Activated T-cell treated with anti-CD3 and anti-CD28 coated beads for 48 hours (primary cell): ENCODE measurements at places on chromosomes 12 and 14.

DNA sequence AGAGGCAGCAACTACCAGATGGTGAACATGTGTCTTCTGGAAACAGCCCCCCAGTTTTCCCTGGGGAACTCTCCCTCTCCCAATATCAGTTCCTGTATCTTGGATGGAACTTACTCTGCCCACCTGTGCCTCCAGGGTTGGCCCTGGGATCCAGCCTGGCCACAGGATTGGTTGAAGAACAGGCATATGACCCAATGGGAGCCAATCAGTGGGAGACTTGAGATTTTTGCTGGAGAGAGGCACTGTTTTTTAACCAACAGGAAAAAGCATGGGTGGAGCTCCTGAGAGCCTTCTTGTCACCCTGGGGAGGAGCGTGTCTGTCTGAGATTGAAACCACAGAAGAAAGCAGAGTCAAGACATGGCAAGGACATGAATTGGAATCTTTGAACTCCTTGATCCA lies 33.6 kb upstream of the COX6A1 start:
- no peak for DNase-seq

GRCh38 chr12:32277774-32278173 lies 121.6 kb upstream of the FGD4 start:
- no peak for DNase-seq

DNA sequence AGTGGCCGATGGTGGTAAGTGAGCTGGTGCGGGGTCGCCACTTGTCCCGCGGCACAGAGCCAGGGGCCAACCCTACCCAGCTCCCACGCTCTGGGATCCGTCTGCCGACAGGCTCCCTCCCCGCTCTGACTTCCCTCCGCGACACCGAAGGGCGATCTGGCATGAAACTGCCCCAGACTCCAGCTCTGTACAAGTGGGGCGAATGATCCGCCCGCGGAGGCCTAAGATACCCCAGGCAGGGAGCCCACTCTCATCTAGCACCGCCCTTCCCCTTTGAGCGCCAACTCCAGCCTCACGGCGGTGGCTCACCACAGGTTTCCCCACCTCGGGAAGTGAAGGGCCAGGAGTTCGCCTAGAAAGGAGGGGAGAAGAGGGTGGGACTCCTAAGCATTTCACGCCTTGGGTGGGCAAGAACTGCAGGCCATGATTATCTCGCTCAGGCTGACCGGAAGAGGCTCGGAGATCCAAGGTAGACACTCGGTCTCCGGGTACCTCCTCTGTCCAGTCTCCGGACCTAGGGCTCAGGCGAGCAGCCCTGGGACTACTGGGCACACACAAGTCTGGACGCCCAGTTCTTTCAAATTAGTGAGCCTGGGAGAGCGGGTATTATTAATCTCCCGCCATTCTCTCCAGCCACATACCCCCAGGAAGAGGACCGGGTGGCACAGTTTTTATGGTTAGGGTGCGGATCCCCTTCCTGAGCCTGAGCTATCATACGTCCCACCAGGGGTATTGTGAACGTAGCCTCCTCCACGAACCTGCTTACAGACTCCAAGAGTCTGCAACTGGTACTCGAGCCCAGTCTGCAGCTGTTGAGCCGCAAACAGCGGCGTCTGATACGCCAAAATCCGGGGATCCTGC lies 849 bp downstream of the WNT1 start:
- no peak for DNase-seq

DNA sequence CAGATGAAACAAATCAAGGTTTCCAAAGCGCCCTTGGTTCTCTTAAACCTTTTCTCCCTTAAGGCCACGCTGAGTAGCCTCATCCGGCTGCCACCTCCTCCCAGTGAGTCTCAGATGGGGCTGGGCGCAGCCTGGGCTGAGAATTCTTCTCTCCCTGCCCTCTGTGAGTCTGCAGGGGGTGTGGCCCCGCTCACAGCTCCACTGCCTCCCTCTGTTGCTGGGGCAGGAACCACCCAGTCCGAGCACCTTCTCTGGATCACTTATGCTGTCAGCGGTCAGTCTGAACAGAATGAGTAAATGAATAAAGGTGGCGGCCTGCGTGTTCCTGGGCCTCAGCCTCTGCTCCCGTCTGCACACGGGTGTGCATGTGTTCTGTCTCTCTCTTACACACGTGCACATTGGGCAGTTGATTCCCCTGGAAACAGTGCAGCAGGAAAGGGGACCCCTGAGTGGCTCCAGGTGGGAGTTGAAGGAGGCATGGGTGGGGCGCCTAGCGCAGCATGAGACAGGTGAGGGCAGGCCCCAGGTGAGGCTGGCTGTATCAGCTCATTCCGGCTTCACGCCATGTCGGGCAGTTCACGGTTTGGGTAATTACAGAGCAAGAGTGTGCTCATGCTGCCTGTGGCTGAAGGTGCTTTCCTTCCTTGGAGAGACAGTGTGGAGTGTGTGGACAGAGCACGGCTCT lies 4.3 kb downstream of the PAPLN start:
- DNase-seq: no peak

DNA sequence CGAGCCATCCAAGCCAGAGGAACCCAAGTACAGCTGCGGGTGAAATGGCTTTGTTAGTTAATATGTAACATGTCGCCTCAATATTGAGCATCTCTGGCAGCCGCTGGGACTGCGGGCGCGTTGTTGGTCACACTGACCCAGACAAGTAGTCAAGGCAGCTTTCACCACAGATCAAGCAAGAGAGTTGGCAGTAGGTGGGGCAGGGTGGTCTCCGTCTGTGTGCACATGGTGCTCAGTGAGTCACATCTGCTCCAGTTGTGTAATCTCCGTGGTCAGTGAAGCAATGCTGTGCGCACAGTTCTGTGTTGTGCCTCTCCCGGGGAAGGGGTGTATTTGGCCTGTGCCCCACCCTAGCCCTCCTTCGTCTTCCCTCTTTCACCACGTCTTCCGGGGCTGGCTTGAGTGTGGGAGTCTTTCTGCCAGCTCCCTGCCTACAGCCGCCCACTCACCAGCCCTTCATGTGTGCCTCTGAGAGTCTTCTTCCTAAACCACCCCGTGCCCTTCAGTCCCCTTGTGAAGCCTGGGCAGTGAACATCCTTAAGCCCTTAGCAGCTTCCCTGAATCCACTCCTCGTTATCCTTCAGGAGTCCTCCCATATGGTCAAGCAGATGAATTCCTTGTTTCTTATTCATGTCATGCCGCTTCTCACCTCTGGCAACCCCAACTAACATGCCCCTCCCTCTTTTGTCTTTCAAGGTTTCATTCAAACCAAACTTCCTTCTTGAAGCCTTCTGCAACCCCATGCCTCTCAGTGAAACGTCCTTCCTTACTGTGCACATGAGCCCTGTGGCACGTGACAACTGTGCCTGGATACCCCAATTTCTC lies 242.1 kb downstream of the CACNA1C start:
- DNase-seq: no peak

DNA sequence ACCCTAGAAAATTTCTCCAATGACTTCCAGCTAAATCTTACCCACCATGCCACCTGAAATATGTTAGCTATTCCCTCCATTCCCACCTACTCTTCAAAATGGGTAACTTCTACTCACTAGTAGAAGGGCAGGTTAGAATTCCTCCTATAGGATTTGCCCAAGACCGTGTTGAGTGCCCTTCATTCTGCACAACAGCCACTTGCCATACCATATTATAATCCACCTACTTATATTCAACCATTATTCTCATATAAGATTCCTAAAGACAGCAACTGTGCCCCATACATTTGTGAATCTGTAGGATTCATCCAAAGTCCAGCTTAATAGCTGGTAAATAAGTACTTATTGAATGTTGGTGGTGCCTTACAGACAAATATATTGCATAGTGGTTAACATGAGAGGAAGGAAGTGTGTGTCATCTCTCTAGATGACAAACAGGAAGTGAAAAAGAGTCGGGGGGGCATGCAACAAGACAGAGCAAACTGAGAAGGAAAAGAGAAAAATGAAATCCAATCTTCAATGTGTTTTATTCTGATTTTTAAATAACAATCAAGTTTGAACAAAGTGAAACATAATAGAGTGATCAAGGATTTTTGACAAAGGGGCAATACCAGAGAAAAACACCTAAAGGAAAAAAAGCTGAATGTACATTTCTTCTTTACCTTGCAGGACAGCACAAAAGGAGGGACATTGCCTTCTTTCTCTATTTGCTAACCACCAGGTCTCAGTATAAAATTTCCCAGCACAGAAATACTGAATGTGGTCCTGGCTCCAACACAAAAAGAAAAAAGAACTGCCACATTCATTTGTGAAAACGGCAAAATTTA lies 389.3 kb upstream of the USP15 start:
- no peak for DNase-seq
